CD4-positive, alpha-beta T cell treated with Interleukin-6 at 100 ng/mL for 8 hours (primary cell): ENCODE measurements at places on chromosomes 3 and 15.

GRCh38 chr15:52334491-52335160 is 39.0 kb upstream of the MYO5C start:
- no peak for DNase-seq

DNA sequence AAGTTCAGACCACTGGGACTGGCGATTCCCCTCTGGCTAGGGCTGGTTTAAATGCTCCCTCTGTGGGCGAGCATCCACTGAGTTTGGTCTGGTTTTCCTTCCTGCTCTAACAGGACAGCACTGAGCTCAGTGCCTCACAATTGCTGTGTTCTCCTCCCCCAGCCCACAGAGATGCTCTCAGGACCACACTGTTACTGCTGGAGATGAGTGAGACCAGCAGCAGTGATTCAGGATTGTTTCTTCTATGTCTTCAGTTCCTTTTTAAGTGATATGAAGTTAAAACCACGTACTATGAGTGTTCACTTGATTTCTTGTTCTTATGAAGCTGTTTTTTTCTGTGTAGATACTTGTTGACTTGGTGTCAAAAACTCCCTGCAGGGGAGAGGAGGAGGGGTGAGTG is 180.4 kb upstream of the COL8A1 start:
- no peak for DNase-seq

GRCh38 chr3:127105587-127105986 is 87.3 kb upstream of the PRR23E start:
- no peak for DNase-seq

DNA sequence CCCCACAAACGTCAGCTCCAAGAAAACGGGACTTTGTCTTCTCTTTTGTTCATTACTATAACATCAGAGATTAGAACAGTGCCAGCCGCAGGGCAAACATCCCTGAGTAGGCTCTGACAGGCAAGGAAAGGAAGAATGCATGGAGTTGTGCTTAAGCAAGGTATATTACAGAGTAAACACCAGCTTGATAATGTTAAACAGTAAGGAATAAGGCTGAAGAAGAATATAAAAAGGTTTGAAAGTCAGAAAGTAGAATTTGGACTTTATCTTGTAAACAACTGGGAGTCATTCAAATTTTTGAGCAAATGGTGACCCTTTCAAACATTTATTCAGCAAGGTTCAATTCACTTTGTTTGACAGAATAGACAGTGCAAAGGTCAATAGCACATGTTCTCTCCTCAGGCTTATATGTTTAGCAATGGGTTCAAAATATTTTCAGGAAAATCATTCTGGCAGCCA is 11.0 kb downstream of the GABPB1 start:
- no peak for DNase-seq
